NCI-H1417 treated with DMSO at 0.1 percent for 48 hours (cell line): ENCODE measurements at places on chromosomes 6 and 20.

DNA sequence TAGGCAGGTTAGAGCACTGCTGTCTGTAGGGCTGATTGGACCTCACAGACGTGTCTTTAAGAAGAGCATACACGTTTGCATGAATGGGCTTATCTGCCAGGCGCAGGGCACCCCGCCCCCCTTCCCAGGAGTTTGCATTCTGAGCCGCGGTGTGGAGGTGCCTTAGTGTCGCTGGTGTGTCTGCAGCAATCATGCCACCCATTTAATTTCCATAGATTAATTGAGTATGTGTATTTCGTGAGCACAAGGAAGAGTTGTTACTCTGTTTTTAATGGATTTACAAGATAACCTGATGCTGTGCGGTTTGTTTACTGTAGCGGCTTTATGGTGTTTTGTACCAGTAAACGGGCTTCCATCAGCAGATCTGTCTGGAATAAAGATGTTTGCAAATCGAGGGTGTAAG, 107.7 kb downstream of the ZDHHC14 start:
- no peak for DNase-seq

GRCh38 chr6:136923116-136923953, 1.2 kb downstream of the SLC35D3 start:
- no peak for DNase-seq

GRCh38 chr6:11535801-11536230, 1.7 kb upstream of the TMEM170B start:
- no peak for DNase-seq

GRCh38 chr6:8177721-8178120, 75.4 kb upstream of the EEF1E1 start:
- DNase-seq = no peak

DNA sequence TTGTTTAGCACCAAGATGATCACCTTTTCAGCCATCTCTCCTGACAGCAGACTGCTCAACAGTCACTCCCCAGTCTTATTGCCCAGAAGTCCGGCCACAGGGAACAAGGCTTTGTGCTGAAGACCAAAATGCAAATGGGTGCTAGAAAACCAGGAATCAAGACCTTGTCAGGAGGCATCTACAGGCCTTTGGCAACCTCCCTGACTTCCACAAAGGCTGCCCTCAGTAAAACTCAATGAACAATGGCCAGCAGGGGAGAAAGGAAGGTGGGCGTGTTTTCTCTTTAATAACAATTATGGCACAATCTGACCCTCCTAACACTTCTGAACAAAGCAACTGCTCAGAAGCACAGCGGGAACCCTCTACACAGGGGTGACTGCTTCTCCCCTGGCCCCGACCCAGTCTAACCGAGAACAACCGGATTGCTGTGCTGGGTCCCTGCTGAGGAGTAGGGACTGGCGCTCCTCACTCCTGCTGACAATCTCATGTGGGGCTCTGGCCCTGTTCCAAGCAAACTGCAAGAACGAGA, 41.6 kb downstream of the PLCG1 start:
- peak; percentile 80 for DNase-seq

GRCh38 chr6:1609041-1609647, 571 bp upstream of the FOXC1 start:
- no peak for DNase-seq

- no peak for DNase-seq
Observed at GRCh38 chr20:48538058-48538825, 289.6 kb downstream of the PREX1 start.

DNA sequence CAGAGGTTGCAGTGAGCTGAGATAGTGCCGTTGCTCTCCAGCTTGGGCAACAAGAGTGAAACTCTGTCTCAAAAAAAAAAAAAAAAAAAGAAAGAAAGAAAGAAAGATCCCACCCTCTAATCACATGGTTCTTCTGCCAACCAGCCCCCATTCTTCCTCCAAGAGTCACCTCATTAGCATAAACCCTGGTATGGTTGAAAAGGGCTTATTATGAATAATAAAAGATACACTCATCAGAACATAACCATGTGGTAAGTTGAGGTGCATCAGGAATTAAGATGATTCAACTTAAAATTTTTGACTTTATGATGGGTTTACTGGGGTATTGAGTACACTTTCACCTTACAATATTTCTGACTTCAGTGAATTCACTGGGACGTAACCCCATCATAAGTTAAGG, 793 bp upstream of the TRIM40 start:
- no peak for DNase-seq

GRCh38 chr20:53097371-53097770, 125.2 kb downstream of the TSHZ2 start:
- DNase-seq = no peak

GRCh38 chr20:17501701-17502100, 29.5 kb downstream of the BFSP1 start:
- no peak for DNase-seq

DNA sequence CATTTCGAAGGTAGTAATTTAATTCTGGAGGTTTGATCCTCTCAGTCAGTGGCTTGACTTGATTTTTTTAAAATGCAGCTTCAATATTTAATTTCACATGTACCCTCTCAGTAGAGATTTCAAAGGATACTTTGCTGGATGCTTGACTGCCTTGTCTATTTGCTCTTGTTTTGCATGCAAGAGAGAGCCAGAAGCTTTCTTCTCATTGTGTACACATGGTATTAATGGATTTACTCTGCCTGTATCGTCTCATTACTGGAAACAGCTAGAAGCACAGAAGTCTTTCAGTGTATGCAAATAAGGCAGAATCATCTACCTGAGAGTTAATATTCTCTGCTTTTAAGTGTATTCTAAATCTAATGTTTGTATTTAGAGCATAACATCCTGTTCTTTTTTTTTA, 84.3 kb upstream of the FOXO3 start:
- peak; percentile 81 for DNase-seq

DNA sequence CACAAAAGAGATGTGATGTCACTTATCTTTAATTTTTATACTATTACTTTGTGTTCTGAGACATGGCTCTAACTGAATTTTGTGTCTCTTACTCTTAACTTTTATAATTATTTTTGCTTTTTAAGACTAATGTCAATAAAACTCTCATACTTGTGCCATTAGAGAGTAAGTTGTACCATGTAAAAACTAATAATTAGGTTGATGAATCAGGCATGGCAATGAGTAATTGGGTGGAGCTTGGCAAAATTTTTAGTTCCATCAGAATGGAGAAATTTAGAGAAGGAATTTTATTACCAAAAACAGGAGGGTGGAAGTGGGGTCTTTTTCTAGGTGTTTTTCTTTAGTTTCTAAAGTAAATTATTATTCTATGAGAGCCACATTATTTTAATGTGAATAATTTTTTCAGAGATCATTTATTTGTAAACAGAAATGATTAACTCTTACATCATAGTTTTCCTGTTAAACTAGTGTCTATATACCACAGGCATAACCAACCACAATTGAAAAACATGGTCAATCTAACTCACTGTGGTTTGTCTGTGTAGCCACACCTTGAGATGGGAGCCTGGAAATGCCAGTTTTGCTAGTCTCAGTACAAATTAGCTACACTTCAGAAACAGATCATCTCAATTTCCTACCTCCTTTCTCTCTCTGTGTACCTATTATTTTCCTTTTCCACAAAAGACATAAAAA, 51.8 kb downstream of the ELOVL4 start:
- no peak for DNase-seq

GRCh38 chr6:6781873-6782227, 193.3 kb downstream of the LY86 start:
- DNase-seq = no peak

DNA sequence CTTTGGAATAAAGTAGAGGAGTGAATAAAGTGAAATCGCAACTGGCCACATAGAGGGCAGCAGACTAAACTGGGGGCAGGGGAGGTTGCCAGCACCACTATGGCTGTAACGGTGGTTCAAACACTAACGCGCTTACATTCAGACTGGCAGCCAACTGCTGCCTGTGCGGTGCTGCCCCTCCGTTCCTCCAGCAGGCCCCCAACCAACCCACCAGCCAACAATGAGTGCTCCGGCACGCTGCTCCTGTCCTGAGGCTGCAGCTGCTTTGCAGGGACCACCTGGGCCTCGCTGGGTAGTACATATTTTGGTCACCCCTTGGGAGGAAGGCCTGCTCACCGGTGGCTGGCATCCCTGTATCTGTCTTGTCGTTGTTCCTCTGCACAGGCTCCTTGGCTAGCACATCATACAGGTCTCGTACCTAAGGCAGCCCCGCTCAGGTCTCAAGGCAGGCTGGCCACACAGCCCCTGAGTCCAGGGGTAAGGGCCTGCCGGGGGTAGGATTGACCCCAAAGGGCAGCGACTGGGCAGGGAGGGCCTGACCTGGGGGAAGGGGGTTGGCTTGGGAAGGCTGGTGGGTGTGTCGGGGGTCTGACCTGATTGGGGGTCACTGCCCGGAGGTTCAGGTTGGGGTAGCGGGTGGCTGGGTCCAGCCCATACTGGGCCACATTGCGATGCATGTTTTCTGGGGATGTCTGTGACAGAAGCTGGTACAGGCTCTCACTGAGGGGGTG, 6.3 kb downstream of the MICAL1 start:
- DNase-seq = no peak
